Stimulated activated CD4-positive, alpha-beta T cell treated with anti-CD3 and anti-CD28 coated beads, Interleukin-15, amount 100 ng/mL, for 1 hour (primary cell): ENCODE measurements at places on chromosomes 3 and 15.

- DNase-seq: no peak
Observed at GRCh38 chr15:98855067-98855814, 152.4 kb downstream of the PGPEP1L start.

GRCh38 chr3:189758186-189758585 lies 127.0 kb downstream of the TP63 start:
- no peak for DNase-seq

GRCh38 chr3:158631981-158632380 lies 12.3 kb upstream of the GFM1 start:
- DNase-seq: no peak

GRCh38 chr3:156036258-156037053 lies 83.9 kb upstream of the KCNAB1 start:
- no peak for DNase-seq

- no peak for DNase-seq
Observed at GRCh38 chr3:61997101-61997500, 376.2 kb downstream of the FEZF2 start.

- no peak for DNase-seq
Observed at GRCh38 chr3:156360963-156361362, 194.0 kb downstream of the SSR3 start.

DNA sequence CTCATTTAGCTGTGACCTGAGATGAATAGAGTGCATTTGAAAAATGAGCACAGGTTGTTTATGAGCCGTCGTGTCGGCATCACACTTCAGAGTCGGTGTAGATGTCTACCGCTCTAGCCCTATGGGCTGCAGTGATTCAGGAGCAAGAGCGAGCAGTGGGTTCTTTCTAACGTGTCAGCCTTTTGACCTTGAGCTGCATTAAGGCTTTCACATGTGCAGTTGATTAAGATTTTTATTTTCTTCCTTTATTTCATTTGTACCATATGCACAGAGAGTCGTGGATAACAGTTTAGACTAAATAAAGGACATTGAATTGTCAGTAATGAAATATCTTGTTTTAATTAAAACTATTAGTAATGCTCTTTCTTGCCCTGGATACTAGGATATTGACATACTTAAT lies 368.2 kb downstream of the PTPRG start:
- DNase-seq: no peak

DNA sequence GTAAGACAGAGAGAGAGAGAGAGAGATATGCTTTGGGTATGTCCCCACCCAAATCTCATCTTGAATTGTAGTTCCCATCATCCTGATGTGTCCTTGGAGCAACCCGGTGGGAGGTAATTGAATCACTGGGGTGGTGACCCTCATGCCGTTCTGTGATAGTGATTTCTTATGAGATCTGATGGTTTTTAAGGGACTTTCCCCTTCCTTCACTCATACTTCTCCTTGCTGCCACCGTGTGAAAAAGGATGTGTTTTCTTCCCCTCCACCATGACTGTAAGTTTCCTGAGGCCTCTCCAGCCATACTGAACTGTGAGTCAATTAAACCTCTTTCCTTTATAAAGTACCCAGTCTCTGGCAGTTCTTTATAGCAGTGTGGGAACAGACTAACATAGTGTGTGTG lies 60.3 kb downstream of the EOMES start:
- no peak for DNase-seq

DNA sequence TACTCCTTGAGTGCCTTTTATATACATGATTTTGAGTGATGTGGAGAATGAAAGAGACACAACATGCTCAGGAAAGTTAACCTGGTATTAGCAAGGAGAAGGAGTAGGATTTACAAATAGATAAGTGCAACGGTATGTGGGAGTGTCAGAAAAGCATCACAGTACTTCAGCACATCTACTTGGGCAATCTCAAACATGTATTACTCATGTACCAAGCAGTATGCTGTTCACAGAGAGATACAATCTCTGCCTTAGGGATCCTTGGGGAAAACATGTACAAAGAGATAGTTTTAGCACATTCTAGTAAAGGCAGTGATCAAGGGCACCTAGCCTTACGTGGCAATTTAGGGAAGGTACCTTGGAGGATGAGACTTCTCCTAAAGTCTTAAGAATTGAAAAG lies 146.5 kb downstream of the FILIP1L start:
- DNase-seq: no peak

GRCh38 chr3:54424292-54424691 lies 301.9 kb downstream of the CACNA2D3 start:
- DNase-seq: no peak
